ENCODE measurements at places on chromosomes 5 and 9. TPM values are rescaled to one million over a fixed set of nuclear protein-coding genes. Genes with fewer than 3 reads are reported as not detected.

The ITGA1 gene
- 30.4 TPM for total RNA-seq

The ARID3C gene
- total RNA-seq, result 0.11 TPM

The PCDHA10 gene
- 1.8 TPM for total RNA-seq

The BTNL9 gene
- total RNA-seq, result 1.6 TPM

The RANBP3L gene
- not detected for total RNA-seq

The ROPN1L gene
- 3.9 TPM for total RNA-seq

The PCDHGA4 gene
- total RNA-seq, result 2.0 TPM

The UNC5A gene
- not detected for total RNA-seq

The ADAMTS19 gene
- total RNA-seq, result 0.13 TPM

The HTR1A gene
- not detected for total RNA-seq

The PLPP7 gene
- total RNA-seq, result 8.4 TPM

The KLHL3 gene
- total RNA-seq, result 2.8 TPM

The DMRT1 gene
- total RNA-seq, result not detected

The NUTM2F gene
- not detected for total RNA-seq

The C9orf50 gene
- 0.56 TPM for total RNA-seq

The HEXB gene
- 235 TPM for total RNA-seq

The SHISAL2B gene
- not detected for total RNA-seq

The SLC6A3 gene
- not detected for total RNA-seq

The UGT3A2 gene
- 0.11 TPM for total RNA-seq

The FOXI1 gene
- not detected for total RNA-seq

The TEX48 gene
- total RNA-seq, result not detected

The CTNND2 gene
- total RNA-seq, result 0.74 TPM

The CCNJL gene
- total RNA-seq, result 18.9 TPM

The UBE2QL1 gene
- total RNA-seq, result 0.42 TPM

The SOWAHA gene
- 0.32 TPM for total RNA-seq

The FREM1 gene
- total RNA-seq, result 2.0 TPM

The MATR3 gene
- total RNA-seq, result 244 TPM

The GABRA6 gene
- total RNA-seq, result not detected

The TMEM171 gene
- total RNA-seq, result 3.5 TPM

The DMRT2 gene
- 21.1 TPM for total RNA-seq

The IL3 gene
- total RNA-seq, result not detected

The OR13C2 gene
- not detected for total RNA-seq

The SMAD5 gene
- 65.3 TPM for total RNA-seq

The LHFPL2 gene
- 27.7 TPM for total RNA-seq

The HRCT1 gene
- total RNA-seq, result 7.3 TPM

The C5orf52 gene
- not detected for total RNA-seq

The NIPAL4 gene
- total RNA-seq, result 0.42 TPM

The NR6A1 gene
- 2.9 TPM for total RNA-seq

The THBS4 gene
- 0.68 TPM for total RNA-seq

The CCNO gene
- 9.3 TPM for total RNA-seq

The EEIG1 gene
- 8.5 TPM for total RNA-seq

The ORM2 gene
- not detected for total RNA-seq

The LCN9 gene
- not detected for total RNA-seq

The SH3GL2 gene
- 1.8 TPM for total RNA-seq

The PRKAA1 gene
- total RNA-seq, result 151 TPM

The ELOVL7 gene
- 0.45 TPM for total RNA-seq

The ZNF366 gene
- not detected for total RNA-seq

The KIF20A gene
- total RNA-seq, result 61.7 TPM

The DOCK2 gene
- 7.9 TPM for total RNA-seq

The AK8 gene
- 0.68 TPM for total RNA-seq

The ZNF608 gene
- 18.5 TPM for total RNA-seq

The CORO2A gene
- 4.1 TPM for total RNA-seq

The GAS1 gene
- 1.4 TPM for total RNA-seq

The LRRC70 gene
- 0.11 TPM for total RNA-seq

All from A375 (cell line).